ENCODE measurements at places on chromosomes 13 and 19.

DNA sequence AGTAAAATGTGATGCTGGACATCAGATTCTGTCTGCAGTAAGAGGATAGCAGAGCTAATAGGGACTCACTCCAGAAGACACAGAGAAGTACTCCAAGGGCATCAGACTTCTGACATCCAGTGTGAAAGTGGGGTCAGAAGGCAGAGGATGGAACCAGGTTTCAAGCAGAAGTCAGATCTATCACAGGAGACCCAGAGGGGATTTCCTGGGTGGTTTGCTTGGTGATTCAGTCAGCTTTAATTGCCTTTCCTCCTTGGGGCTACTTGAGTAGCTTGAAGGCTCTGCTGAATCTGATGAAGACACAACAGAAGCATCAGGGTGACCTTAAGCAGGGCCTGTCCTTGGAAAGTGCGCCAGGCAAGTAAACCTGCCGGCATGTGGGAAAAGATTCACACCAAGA, 300.6 kb downstream of the COG6 start:
- DNase-seq: no peak

GRCh38 chr13:98390086-98390715, 186.7 kb downstream of the STK24 start:
- DNase-seq: no peak

DNA sequence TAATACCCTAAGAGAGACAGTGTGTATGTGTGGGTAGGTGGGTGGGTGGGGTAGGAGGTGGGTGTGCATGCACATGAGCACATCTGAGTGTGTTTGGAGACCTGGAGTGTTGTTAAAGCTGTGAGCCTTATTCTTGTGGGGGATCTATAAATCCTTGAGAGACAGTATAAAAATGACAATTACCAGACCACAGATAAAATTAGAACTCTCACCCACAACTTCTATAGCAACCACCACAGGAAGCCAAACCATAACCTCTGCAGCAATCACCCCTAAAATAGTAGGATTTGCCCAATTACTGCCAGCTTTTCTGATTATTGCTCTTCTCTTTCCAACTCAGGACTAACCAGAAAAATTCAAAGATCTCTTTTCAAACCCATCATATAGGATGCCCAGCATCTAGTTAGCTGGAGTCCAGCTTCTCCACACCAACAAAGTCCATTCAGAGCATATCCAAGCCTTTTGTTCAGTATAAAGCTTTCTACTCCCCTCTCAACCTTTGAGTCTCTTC, 93.4 kb upstream of the SLITRK1 start:
- no peak for DNase-seq

DNA sequence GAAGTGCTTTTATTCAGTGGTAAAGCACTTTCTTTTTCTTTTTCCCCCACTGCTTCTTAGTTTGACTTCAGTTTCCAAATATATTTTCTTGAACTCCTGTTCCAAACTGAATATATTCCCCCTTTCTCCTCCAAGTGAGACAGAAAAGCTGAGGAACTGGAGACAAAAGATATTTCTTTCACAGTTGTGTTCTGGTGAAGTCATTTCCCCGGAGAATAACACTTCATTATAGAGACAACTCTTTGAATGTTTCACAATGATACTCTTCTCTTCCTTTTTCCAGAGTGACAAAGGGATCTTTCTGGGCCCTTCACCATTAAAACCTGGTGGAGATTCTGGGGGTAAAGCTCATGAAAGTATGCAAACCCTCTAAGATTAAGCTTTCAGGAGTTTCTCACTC, 860.8 kb upstream of the SLITRK5 start:
- no peak for DNase-seq

DNA sequence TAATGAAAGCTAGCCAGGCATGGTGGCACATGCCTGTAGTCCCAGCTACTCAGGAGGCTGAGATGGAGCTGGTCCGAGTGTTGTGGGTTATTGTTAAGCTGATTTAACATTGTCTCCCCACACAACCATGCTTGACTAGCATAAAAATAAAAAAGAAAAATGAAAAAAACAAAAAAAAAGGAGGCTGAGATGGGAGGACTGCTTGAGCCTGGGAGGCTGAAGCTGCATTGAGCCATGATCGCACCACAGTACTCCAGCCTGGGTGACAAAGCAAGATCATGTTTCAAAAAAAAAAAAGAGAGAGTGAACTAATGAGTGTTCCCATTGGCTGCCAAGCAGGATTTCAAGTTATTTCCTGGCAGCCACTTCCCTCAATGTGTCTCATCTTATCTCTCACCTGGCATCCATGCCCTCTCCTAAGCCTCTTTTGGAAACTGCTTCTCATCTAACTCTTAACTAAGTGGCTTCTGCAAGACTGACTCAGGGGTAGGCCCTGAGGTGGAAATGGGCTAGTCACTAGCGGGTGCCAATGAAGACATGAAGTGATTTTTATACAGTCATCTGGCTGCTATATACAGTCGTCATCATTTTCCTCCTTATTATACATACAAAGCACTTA, 4.9 kb downstream of the THAP8 start:
- DNase-seq: no peak

GRCh38 chr13:44040070-44040817, 160.5 kb downstream of the LACC1 start:
- DNase-seq: no peak

DNA sequence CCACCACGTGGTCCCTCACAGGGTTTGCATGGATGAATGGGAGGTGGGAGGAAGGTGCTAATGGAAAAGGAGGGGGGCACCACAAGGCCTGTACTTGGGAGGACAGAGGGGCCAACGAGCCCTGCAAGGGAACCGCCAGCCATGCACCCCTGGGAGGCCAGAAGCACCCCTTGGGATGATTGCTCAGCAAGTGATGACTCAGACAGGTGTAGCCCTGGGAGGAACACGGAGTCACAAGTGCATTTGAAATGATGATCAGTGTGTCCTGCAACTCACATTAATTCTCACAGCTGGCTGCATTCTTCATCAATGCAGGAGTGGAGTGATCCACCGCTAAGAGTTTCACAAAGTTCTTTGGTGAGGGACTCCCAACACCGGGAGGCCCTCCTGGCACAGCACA, 82.8 kb upstream of the ZNF254 start:
- no peak for DNase-seq

GRCh38 chr19:23470873-23471545, 75.7 kb upstream of the ZNF91 start:
- no peak for DNase-seq

GRCh38 chr13:59413126-59413525, 750.6 kb downstream of the DIAPH3 start:
- no peak for DNase-seq

DNA sequence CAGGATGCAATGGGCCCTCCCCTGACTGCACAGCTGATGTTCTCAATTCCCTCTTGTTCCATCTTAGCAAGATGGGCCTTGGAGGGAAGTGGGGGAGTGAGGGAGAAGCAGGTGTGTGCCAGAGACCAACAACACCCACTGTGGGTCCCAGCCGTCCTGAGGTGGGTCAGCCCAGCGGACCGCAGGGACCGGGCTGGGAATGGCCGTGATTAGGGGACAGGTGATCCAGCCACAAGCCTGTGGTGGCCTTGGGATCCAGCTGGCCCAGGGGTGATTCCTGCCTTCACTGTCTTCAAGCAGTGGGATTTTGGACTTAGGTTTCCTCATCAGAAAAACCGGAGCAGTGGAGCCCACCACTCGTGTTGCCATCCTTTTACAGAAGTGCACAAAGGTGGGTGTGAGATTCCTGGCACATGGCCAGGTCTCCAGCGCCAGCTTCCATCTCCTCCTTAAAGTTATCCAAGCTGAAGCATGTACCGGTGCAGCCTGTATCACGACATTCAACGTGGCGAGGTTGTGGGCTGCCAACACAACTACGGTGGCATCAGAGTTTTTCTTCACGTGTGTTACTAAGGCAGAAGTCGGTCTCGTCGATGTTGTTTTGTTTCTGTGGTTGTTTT, 9.0 kb upstream of the ATP11A start:
- no peak for DNase-seq

DNA sequence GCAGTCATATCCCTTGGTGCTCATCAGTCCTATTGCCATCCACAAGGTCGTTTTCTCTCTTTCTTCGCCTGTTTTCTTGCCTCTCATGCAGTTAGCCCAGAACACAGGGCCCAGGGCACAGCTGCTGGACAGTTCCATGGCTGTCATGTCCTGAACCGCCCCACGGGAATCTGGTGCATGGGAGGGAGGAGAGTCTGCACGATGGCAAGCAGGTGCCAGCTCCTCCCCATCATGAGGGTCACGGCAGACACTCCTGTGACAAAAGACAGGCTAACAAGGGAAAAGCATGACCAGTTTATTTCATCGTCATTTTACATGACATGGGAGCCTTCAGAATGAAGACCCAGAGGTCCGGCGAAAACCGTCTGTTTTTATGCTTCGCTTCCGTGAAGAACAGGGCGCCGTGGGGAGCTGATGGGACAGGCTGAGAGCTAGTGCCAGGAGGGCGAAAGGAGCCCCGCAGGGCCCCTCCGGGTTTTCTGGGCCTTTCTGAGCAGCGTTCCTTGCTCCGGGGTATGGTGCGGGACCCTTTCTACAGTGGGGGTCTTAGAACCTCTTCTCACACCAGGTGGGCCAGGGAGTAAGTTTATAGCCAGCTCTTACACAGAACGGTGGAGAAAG, 135.7 kb downstream of the STK24 start:
- DNase-seq: no peak

DNA sequence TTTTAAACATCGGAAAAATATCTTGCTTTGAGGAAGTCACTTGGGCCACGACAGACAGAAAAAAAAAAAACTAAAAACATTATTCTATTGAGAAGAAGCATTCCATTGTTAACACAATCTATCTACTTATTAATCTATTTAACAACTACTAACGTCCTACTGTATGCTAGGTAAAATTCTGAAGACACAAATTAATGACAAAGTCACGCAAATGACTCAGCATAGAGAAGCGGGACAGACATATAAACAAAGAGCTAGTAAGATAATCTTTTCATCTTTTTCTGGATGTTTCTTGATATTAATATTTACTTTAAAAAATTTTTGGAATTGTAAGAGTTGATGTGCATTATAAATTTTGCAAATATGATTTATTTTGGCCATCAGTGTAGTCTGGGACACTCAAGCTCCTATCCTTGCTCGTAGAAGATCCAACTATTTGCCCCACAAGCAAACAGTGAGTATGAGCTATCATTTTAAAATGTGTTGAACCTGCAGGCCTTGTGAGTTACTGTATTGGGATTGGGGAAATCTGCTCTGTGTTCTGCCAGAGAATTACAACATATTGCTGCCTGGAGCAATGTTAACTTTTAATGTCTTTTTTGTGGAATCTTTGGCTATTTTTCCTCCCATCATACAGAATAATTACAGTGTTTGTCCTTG, 109.1 kb downstream of the PCDH9 start:
- peak; percentile 11 for DNase-seq

GRCh38 chr13:94662274-94662945, 49.9 kb downstream of the SOX21 start:
- DNase-seq: no peak

DNA sequence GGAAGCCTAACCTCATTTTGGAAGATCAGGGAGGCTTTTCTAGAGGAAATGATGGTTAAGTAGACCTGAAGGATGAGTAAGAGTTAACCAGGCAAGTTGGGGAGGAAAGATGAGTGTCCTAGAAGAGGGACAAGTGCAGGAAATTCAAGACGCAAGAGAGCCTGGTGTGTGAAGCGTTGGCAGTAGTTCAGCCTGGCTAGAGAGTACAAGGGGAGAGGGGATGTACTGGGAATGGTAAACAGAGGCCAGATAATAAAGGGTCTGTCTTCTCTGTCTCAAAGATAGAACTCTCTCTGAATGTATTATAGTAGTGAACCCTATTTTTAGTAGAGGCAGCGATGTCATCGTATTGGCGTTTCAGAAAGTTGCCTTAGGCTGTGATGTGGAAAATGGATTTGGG, 9.7 kb downstream of the DPY19L3 start:
- no peak for DNase-seq

- DNase-seq: peak; percentile 37
These were observed 203.1 kb upstream of the EDNRB start for GRCh38 chr13:78121459-78122348.

- DNase-seq: peak; percentile 34
These were observed 12.3 kb downstream of the SLC7A1 start for GRCh38 chr13:29583073-29583785.

DNA sequence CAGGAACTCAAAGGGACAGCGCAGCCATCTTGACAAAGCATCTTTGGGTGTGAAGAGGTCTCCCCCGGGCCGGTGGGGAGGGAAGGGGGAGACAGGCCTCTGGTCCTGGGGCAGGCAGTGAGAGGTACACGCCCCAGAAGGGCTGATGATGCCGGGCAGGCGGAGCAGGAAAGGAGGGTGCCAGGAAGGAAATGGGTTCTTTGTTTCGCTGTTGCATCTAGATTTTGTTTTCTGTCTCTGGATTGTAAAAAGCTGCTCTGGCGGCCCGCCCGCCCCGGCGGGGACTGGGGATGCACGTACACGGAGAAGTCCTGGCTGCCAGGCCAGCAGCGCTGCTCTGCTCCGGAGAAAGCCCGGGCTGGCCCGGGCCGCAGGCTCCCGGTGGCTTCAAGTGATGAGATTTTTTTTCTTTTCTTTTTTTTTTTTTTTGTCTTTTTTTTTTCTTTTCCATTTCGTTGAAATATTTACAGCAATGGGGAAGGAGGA, 13.2 kb upstream of the ASF1B start:
- DNase-seq: no peak

- no peak for DNase-seq
These were observed 27.3 kb downstream of the INTS6 start for GRCh38 chr13:51425410-51426042.

All from H4 (cell line).